ENCODE measurements at places on chromosomes 11 and 22. TPM values are rescaled to one million over a fixed set of nuclear protein-coding genes. Genes with fewer than 3 reads are reported as not detected.

GRCh38 chr22:50498322-50498890 is 9.1 kb downstream of the LMF2 start:
- no peak overlapping the region for H3K27ac ChIP-seq
- peaks cover 7% of the 10 kb centered on the region for H3K4me1 ChIP-seq
- no peaks in the 10 kb centered on the region for H3K27me3 ChIP-seq
- peaks cover 2% of the 10 kb centered on the region for H3K36me3 ChIP-seq
- H3K4me3 ChIP-seq: no peak overlapping the region

DNA sequence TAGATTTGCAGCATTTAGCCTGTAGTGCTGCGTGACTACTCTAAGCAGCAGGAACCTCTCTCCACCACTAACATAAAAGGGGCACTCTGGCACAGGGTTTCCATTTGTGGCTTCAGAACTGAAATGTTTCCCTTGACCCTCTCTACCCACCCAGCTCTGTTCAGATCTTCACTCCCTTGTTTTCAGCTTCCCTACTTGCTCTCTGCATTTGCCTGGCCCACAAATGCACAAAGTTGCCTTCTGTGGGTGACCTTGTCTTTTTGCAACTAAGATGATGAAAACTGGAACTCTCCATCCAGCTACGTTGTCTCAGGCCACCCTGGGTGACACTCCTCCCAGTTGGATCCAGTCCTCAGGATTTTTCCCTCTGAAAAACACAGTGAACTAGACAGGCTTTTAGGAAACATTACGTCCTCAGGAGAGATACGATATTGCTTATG is 19.8 kb upstream of the PSMA1 start:
- no peak for DNase-seq
- peaks cover 2% of the 10 kb centered on the region for H3K36me3 ChIP-seq
- peaks cover 34% of the 10 kb centered on the region for H3K4me1 ChIP-seq
- H3K27ac ChIP-seq: peak overlapping the region; percentile 21
- H3K4me3 ChIP-seq: no peak overlapping the region
- no peaks in the 10 kb centered on the region for H3K27me3 ChIP-seq

DNA sequence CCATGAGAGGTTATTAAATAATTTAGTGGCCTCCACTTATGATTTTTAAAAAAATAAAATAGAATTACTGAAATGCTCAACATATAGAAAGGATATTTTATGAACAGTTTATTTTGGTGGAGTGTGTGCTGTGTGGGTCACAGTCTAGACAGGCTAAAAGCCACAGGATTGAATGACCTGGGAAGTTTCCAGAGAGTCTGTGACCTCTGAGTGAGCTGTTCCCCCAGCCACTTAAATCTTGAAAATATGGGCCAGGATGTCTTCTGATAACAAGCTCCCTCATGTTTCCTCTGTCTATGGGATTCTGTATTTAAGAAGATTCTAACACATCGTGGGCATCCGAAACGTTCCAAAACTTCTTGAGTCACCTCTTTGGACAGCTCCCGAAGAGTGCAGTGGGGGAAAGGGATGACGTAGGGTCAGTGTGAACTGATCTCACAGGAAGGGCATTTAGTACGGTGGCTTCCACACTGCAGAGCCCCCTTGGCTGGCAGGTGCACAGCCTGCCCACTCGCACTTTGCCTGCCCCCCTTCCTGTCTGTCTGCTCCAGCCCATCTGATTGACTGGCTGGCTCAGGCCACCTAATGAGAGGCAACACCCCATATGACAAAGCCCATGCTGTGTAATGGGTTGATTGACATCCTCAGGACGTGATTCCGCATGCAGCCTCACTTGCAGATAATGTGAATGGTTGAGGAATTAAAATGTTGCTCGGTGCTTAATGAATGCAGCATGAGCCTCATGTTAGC is 97.4 kb downstream of the NTM start:
- DNase-seq: no peak
- H3K36me3 ChIP-seq: no peaks in the 10 kb centered on the region
- H3K4me3 ChIP-seq: no peak overlapping the region
- no peaks in the 10 kb centered on the region for H3K4me1 ChIP-seq
- no peak overlapping the region for H3K27ac ChIP-seq

- peak overlapping the region; percentile 99 for H3K27ac ChIP-seq
- H3K36me3 ChIP-seq: peaks cover 33% of the 10 kb centered on the region
- H3K4me1 ChIP-seq: peaks cover 31% of the 10 kb centered on the region
- DNase-seq: peak; percentile 55
- H3K27me3 ChIP-seq: no peaks in the 10 kb centered on the region
- H3K4me3 ChIP-seq: peak overlapping the region; percentile 97
These were observed 561 bp downstream of the TRMT112 start for GRCh38 chr11:64316672-64317324.

- H3K4me3 ChIP-seq: no peak overlapping the region
- no peaks in the 10 kb centered on the region for H3K4me1 ChIP-seq
- peaks cover 2% of the 10 kb centered on the region for H3K36me3 ChIP-seq
- no peak for DNase-seq
- H3K27ac ChIP-seq: no peak overlapping the region
- no peaks in the 10 kb centered on the region for H3K27me3 ChIP-seq
These were observed 48.1 kb downstream of the DNHD1 start for GRCh38 chr11:6544921-6545850.

DNA sequence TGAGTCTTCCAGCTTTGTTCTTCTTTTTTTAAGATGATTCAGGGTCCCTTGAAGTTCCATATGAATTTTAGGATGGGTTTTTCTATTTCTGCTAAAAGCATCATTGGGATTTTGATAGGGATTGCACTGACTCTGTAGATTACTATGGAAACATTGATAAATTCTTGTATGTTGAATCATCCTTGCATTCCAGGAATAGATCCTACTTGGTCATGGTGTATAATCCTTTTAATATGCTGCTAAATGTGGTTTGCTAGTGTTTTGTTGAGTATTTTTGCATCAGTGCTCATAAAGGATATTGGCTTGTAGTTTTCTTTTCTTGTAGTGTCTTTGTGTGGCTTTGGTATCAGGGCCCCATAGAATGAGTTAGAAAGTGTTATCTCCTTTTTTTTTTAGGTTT is 34.9 kb upstream of the PHOX2A start:
- DNase-seq: no peak
- no peaks in the 10 kb centered on the region for H3K36me3 ChIP-seq
- peaks cover 21% of the 10 kb centered on the region for H3K27me3 ChIP-seq

GRCh38 chr11:422249-422656 is 7.5 kb upstream of the SIGIRR start:
- no peaks in the 10 kb centered on the region for H3K27me3 ChIP-seq
- peak; percentile 3 for DNase-seq
- H3K4me1 ChIP-seq: no peaks in the 10 kb centered on the region
- H3K27ac ChIP-seq: no peak overlapping the region
- H3K36me3 ChIP-seq: peaks cover 13% of the 10 kb centered on the region

GRCh38 chr22:37519268-37520195 is at the start of gene CARD10:
TSS of gene CARD10 (minus strand) at chr22:37519415. CDS start at chr22:37519200, 215 bp downstream.
- H3K27ac ChIP-seq: no peak within 1 kb of the TSS
- no peak for DNase-seq
- H3K36me3 ChIP-seq: no peaks in the 10 kb centered on the region
- H3K4me1 ChIP-seq: peaks cover 4% of the 10 kb centered on the region

GRCh38 chr11:13169709-13170108 is 107.9 kb upstream of the BMAL1 start:
- no peak overlapping the region for H3K27ac ChIP-seq
- no peaks in the 10 kb centered on the region for H3K4me1 ChIP-seq
- H3K27me3 ChIP-seq: no peaks in the 10 kb centered on the region
- no peak overlapping the region for H3K4me3 ChIP-seq
- no peaks in the 10 kb centered on the region for H3K36me3 ChIP-seq

- no peak overlapping the region for H3K4me3 ChIP-seq
- H3K36me3 ChIP-seq: no peaks in the 10 kb centered on the region
- no peak for DNase-seq
- no peaks in the 10 kb centered on the region for H3K4me1 ChIP-seq
- peaks cover 4% of the 10 kb centered on the region for H3K27me3 ChIP-seq
- no peak overlapping the region for H3K27ac ChIP-seq
These were observed 56.9 kb upstream of the CSNK2A3 start for GRCh38 chr11:11409901-11410300.

DNA sequence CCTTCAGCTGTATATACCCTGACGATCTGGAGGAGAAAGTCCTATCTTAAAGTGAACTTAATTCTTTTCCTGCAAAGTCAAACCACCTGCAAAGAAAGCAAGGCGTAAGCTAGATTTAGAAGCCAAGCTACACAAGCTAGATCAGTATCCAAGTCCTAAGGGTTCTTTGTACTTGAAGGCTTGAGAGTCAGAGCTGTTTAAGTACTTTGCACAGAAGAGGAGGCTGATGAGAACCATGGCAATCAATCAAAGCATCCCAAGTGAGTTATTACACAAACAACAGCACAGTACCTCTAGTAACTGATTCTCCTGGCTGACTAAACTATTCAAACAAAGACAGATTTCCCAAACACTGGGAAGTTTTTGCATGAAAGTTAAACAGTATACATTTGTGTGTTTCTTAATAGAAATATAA is 1.9 kb downstream of the CDON start:
- H3K36me3 ChIP-seq: no peaks in the 10 kb centered on the region
- H3K4me1 ChIP-seq: peaks cover 5% of the 10 kb centered on the region
- DNase-seq: no peak
- peaks cover 12% of the 10 kb centered on the region for H3K27me3 ChIP-seq
- no peak overlapping the region for H3K27ac ChIP-seq

- no peaks in the 10 kb centered on the region for H3K4me1 ChIP-seq
- H3K36me3 ChIP-seq: no peaks in the 10 kb centered on the region
- H3K4me3 ChIP-seq: no peak overlapping the region
- no peak for DNase-seq
- H3K27me3 ChIP-seq: peaks cover 19% of the 10 kb centered on the region
These were observed 98.6 kb upstream of the USP47 start for GRCh38 chr11:11743216-11743615.

DNA sequence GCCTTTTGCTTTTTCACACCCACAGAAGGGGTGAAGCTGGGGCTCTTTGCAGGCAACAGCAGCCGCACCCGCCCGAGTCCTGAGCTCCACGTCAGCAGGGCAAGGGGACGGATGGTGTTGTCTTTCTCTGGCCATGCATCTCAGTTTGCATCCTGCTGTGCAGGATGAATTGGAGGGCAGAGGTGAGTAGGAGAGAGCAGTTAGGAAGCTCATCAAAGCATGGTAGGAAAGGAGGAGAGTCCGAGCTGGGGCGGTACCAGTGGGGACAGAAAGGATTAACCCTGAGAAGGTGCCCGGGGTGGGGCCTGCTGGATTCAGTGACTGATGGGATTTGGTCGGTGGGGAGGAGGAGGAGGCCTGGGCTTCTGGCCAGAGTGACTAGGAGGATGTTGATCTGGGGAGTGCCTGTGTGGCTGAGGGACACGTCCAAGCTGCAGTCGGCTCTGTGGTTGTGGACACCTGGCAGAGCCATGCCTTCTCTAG is 14.6 kb downstream of the FAM83F start:
- H3K4me1 ChIP-seq: peaks cover 19% of the 10 kb centered on the region
- DNase-seq: no peak
- peak overlapping the region; percentile 66 for H3K27ac ChIP-seq
- peak overlapping the region; percentile 63 for H3K4me3 ChIP-seq

DNA sequence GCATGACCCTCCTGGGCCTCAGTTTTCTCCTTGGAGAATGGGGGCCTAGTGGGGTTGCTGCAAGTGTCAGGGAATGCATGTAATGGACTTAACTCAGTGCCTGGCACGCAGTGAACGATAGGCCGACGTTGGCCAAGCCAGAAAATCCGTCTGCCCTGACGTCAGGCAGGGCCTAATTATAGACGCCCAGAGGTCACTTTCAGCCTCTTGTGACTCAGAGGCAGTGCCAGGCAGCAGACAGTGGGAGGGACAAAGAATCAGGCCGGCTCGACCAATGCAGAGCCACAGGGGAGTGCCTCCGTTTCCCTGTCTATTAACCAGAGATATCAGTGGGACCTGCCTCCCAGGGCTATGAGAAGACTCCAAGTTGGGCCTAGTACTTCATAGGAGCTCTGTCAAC is 115.0 kb downstream of the MN1 start:
- no peak overlapping the region for H3K27ac ChIP-seq
- no peak overlapping the region for H3K4me3 ChIP-seq
- no peak for DNase-seq

The TTLL1 gene
- 5.7 TPM for total RNA-seq

The SCGB1C1 gene
- not detected for total RNA-seq

The OR2AT4 gene
- total RNA-seq: not detected

The MOGAT2 gene
- total RNA-seq: not detected

The RPS3 gene
- total RNA-seq: 4,536 TPM

The C11orf97 gene
- not detected for total RNA-seq

The XPNPEP3 gene
- total RNA-seq: 21.5 TPM

All from activated CD4-positive, alpha-beta T cell treated with anti-CD3 and anti-CD28 coated beads for 36 hours (primary cell).